ENCODE measurements at places on chromosomes 2 and 18.

GRCh38 chr2:96374211-96374951 lies 38.8 kb downstream of the NCAPH start:
- DNase-seq = peak; percentile 78

DNA sequence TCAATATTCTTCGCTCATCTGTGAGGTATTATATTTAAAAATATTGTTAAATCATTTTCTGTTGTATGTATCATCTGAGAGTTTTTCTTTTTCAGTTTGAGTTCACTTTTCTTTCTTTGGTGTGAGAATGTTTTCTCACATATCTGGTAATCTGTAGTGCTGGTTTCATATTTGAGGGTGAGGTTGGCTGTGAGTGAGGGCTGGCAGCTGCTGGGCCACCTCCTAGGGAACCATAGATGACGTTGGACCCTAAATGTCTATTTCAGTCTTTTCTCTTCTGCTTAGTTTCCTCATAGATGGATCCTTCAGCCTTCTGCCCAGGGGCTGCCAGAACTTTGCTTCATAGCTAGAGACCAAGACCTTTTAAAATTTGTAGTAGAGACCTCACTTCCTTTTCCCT lies 33.5 kb downstream of the MGAT5 start:
- DNase-seq = no peak

DNA sequence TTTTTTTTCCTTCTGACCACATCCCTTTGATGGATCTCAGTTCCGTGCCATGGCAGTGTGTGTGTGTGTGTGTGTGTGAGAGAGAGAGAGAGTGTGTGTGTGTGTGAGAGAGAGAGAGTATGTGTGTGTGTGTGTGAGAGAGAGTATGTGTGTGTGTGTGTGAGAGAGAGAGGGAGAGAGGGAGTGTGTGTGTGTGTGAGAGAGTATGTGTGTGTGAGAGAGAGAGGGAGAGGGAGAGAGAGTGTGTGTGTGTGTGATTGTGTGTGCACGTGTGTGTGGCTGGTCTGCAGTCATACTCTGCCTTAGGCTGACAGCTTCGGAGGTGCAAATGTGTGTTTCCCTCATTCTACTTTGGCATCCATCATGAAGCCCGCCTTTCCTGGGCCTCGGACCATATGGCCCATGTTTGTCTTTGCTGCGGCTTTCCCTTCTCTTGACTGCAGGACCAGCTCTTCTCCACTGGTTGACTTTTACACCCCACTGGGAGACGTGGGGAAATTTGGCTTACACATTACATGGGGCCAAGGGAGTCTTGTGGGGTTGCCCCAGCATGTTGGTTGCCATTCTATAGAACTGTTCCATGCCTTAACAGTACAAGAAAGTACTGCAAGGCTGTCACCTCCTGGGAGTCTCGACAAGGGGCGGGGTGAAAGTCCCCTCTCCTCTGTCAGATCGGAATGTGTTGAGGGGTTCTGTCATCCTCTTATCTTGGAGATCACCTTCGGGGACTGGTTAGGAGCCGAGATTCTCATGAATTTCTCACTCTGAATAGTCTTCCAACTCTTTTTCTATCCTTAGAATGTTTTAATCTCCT lies 21.6 kb downstream of the TSN start:
- no peak for DNase-seq

GRCh38 chr2:35864141-35864540 lies 491.4 kb upstream of the CRIM1 start:
- no peak for DNase-seq

DNA sequence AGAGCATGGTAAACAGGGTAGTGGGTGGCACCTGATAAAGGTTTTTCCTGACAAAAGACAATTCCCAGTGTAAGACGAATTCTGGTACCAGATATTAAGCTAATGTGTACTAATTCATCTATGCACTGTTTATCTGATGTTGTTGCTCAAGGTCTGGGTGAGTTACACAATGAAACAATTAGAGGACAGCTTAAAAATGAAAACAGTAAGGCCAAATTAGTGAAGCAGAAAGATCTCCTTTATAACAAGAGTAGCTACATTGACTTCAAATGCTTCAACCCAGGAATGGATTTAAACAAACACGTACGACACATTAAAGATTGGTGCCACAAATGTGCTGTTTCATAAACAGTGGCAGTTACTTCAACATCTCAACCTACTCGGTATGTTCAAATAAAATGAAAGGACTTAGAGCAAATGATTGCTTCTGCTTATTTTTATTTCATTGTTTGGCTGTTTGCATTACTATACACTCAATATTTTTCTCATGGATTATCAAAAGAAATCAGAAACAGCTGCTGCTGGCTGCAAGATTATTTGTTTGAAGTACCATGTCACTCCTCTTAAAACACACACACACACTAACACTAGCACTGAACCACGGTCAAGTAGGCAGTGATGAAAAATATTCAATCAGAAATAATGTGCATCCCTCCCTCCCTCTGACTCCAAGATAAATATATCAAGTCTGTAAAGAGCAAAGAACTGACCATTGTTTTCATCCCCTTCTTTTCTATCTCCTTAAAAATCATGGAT lies 94.4 kb upstream of the RND3 start:
- no peak for DNase-seq

DNA sequence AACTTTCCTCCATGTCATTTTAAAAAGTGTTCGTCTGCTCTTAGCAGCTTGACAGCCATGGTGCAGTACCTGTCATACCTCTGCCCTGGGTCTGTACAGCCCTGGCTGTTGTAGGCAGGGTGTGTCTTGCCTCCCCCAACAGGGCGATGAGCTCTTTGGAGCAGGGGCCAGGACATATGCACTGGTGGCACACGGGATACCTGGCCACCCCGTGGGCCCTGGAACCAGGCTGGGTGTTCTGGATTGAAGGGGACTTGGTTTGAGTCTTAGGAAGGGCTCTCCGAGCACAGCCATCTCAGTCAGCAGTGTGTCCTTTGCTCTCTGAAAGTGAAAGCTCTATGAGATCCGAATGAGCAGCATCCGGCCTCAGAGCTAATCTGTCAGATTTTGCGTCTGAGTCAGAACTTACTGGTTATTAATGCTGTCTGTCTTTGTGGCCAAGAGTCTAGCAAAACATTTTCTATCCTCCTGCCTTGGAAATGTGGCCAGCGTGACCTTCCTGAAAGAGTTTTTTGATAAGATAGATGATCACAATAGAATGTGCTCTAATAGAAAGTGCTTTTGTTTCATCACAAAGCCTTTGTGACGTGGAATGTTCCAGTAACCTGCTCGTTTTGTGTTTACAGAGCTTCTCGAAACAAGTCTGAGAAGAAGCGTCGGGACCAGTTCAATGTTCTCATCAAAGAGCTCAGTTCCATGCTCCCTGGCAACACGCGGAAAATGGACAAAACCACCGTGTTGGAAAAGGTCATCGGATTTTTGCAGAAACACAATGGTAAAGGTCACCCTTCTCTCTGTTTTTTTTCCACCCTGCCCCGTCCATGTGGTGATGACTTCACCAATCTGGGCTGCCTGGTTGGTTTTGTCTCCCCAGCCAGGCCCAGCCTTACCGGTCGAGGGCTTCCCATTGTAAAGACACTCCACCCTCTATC lies 77.3 kb upstream of the RPL31 start:
- DNase-seq = peak; percentile 16

DNA sequence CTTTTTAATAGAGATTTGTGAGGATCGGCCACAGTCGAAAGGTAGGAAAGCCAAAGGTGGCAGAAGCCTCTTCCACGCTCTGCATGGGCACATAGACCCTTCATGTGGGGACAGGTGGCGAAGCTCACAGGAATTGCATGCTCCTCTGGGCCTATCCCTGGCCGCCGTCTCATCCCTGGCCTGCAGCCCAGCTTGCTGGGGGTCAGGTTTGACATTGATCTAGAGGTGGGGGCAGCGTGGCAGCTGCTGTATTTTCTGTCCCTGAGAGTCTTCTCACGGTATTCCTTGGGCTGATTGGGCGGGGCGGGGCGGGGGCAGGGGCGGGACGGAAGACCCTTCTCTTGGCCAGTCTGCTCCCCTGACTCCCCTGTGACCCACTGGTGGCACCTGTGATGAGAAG lies 48.9 kb downstream of the STK25 start:
- no peak for DNase-seq

- DNase-seq = no peak
These were observed 36.4 kb downstream of the MAP2 start for GRCh38 chr2:209460151-209460761.

DNA sequence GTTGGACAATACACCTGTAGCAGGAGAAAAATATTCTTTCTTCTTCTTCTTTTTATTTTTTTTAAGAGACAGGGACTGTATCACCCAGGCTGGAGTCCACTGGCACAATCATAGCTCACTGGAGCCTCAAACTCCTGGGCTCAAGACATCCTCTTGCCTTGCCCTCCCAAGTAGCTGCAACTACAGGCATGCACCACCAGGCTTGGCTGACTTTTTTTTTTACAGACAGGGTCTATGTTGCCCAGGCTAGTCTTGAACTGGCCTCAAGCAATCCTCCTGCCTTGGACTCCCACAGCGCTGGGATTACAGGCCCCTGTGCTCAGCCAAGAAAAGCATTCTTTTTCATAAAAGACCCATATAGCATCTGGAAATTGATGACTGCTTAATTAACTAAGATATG lies 17.1 kb upstream of the ARHGAP28 start:
- no peak for DNase-seq

DNA sequence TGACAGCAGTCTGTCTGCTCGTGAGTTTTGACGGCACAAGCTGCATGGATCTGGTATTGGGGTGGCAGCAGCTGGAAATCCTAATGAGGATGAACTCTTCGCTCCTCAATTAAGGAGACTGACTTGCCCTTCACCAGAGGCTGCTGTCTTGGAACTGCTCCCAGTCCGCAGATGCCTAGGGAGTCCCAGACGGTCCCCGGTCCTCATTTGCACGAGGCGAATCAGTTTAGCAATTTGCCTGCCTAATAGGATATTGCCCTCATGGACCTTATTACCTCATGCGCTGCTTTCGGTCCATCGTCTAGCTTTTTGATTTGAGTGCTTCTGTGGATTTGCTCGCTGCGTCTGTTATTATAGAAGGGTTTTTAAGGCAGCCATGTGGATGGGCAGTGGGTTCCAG lies 40.6 kb downstream of the ASAP2 start:
- DNase-seq = no peak

DNA sequence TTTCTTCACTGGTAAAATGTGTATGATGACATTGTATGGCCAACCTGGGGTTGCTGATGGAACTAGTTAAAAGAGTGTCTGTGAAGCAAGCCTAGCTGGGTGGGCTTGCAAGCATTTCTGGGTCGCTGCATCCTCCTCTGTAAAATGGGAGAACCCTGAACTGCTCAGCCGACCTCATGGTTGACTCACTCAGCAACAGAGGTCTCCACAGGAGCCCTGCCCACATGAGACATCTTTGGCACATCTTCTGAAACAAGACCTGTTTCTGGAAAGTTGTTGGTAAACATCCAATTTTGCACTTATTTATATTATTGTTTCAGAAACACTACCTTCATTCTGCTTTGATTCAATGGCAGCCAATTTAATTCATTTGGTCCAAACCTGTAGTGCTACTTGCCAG lies 52.6 kb downstream of the BCL11A start:
- no peak for DNase-seq

- DNase-seq = no peak
These were observed 119.1 kb upstream of the NCK2 start for GRCh38 chr2:105625632-105626031.

GRCh38 chr2:193868833-193869232 lies 1674.1 kb upstream of the TMEFF2 start:
- DNase-seq = no peak

DNA sequence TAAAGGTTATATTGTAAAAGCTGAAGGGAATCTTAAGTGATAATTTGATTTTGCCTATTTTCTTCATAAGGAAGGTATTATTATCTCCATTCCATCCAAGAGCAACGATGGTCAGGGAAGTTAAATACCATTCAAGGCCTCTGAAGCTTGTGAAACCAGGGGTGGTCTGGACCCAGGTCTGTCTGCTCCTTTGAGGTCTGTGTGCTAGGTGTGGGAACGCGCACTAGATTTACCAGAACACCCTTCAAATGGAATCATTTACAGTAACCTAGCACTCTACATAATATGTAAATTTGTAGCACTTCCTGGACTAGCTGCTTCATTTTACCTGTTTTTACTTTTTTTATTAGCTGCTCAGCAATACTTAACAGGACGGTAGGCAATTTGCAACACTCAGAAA lies 6.4 kb upstream of the TRIB2 start:
- no peak for DNase-seq

- peak; percentile 51 for DNase-seq
These were observed 155.1 kb upstream of the LMAN1 start for GRCh38 chr18:59514203-59514602.

DNA sequence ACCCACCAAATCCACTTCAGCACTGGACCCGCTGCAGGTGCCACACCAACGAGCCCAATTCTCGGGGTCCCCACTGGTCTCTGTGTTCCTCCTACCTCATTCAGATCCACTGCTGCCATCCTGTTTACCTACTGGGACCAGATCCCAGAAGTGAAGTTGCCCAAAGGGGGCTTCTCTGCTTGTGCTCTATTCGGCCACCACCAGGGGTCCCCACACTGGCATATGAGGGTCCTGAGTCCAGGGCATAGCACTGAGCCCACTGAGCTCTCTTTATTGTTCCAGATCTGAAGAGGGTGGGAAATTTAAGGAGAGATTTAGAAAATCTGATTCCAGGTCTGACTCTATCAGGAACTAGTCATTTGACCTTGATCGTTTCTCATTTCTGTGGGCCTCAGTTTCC lies 2.4 kb downstream of the GPR45 start:
- DNase-seq = no peak

DNA sequence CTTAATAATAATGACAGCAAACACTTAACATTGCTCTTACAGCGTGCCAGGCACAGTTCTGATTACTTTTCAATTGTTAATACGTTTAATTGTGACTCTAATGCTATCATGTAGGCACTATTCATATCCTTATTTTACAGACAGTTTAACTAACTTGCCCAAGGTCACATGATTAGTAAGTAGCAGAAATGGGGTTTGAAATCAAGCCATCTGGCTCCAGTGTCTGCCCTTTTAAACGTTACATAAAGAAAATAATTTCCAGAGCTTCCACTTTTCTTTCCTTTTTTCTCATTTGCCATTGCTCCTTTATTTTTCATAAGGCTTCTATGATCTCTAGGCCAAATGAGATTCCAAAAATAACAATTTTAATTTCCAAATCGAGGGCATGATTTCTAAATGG lies 50.6 kb upstream of the IKZF2 start:
- no peak for DNase-seq

DNA sequence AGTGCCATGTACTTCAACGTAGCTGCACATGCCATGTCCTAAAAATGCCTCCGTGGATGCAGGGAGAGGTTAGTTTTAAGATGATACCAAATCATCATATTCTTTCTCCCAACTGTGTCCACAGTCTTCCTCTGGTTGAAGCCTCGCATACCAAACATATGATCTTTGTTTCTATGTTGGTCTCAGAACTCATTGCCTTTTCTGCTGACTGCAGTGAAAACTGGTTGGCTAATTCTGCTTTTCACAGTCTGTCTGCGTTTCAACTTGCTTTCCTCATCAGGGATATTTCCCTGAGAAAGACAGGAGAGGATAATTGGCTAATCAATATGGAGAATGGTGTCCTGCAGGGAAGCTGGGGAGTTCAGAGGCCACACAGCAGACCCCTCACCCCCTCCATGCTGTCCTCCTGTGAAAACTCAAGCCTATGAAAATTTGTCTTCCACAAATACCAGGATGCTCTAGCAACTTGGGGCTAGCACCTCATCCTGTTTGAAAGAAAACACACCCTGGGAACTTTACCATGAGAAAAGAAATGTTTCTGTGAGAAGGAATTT lies 192.2 kb upstream of the PXDN start:
- DNase-seq = no peak

GRCh38 chr2:238159071-238159539 lies 335 bp downstream of the ERFE start:
- peak; percentile 69 for DNase-seq
